ENCODE measurements at places on chromosomes 2 and 18.
A peak's percentile ranks its signal among the peaks of the same experiment; 100 is the strongest.

GRCh38 chr2:54569745-54570301 lies 113.7 kb downstream of the SPTBN1 start:
- peak; percentile 32 for DNase-seq

GRCh38 chr2:33522576-33522975 lies 46.1 kb downstream of the RASGRP3 start:
- DNase-seq, result no peak

DNA sequence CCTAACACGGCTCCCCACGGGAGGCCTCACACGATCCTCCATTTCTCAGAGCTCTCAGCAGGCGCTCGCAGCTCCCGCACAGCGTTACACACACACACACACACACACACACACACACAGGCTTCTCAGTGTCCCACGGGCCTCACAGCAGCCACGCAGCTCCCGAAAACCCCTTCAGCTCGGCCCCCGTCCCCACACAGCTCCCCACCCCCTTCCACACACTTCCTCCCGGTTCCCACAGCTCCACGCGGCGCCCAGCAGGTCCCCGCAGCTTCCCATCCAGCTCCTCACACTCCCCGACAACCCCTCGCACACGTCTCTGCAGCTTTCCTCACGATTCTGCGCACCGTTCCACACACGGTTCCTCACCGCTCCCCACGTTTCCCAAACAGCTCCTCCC lies 41.6 kb downstream of the KIF1A start:
- DNase-seq, result no peak

DNA sequence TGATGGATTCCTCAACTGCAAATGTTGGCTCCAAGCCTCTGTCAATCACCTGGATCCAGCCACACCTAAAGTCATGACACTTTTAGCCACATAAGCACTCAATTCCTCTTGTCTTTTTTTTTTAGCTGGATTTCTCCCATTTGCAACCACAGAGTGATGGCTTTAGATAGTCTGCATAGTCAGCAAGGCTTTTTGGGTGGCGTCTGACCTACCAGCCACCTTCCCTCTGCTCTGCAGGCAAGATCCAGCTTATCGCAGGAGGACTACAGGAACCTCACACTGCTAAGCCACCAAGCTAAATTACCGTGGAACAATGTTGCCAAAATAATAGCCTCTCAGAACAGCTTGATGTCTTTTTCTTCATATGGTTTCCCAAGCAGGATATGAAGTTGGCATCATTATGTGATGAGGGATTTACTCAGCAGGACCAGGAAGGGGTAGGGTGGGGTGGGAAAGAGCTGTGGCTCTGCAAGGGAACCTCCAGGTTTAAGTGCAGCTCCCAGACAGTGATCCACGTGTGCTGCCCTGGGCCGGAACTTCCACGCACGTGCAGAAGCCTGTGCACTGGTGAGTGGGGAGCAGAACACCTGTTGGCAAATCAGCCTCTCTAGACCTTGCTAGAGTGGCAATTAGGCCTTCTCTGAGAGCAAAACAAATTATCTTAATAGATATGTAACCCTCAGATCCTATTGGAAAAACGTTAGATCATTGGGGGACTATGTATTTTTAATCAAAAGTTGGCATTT lies 170.6 kb upstream of the NCK2 start:
- no peak for DNase-seq

DNA sequence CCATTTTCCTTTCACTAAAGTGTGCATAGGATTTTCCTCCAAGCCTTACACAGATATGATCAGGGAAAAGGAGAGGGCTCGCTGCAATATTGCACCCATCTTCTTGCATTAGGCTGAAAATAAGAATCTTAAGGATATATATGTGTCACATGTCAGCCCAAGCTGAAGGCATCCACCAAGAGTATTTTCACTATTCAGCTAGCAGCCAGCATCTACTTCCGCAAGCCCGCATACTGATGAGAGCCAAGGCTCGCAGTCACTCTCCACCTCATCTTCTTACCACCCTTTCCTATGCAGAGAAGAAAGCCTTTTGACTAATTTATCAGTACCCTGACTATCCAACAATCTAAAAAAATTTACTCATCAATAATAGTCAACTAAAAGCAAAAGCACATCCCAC lies 6.1 kb downstream of the TMEM163 start:
- no peak for DNase-seq

DNA sequence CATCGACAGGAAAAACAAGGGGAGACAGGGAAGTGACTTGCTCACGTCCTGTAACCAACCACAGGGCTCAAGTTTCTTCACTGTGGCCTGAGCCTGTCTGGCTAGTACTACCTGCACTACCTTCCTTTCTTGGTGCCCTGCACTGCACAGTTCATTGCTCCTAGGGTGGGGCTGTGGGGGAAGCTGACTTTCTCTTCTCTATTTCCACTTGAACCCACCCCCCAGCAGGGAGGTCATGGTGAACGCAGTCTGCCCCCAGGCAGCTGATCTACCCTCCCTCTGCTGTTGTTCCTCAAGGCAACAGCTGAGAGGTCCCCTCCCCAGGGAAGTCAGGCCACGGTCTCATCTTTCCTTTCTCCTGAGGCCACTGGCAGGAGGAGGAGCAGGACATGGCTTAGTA lies 532.1 kb downstream of the SOX11 start:
- DNase-seq, result no peak

Measured in T-cell (primary cell).